ENCODE measurements at places on chromosomes 13 and 19.

GRCh38 chr13:46172531-46172991 lies 9.4 kb downstream of the LCP1 start:
- DNase-seq, result no peak

- no peak for DNase-seq
Observed at GRCh38 chr19:27860309-27860934, 1352.5 kb downstream of the UQCRFS1 start.

- no peak for DNase-seq
Observed at GRCh38 chr19:37975071-37975470, 68.1 kb downstream of the SIPA1L3 start.

DNA sequence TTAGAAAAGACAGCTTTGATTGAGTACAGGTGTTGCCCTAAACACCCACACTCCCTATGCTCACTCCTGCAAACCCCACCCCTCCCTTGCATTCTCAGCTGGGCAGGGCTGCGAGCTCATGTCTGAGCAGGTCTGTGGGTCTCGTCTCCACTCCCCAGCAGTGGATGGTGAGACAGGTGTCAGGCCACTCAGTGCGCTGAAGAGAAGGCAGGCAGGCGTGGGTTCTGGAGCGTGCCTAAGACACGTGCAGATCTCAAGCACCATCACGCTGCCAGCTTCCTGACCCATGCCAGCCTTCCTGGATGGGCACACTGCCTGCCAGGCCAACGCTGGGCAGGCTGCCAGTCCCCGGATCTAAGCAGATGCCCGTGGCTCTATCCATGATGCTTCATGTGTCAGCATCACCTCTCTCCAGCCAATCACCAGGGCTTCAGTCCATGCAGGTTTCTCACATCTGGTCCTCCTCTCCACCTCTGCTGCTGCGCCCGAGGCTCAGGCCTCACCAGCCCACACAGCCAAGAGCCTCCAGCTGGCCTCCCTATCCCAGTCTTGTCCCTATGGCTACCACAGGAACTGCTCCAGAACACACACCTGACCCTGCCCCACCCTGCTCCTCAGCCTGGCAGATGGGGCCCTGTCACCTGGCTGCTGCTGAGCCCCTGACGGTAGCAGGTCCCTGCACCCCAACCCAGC lies 42.6 kb downstream of the EPS15L1 start:
- no peak for DNase-seq

- no peak for DNase-seq
Observed at GRCh38 chr13:100944791-100945345, 270.3 kb upstream of the TMTC4 start.

- DNase-seq, result no peak
Observed at GRCh38 chr13:110653271-110653670, 37.9 kb downstream of the NAXD start.

- DNase-seq, result no peak
Observed at GRCh38 chr19:16131648-16132047, 11.8 kb upstream of the HSH2D start.

DNA sequence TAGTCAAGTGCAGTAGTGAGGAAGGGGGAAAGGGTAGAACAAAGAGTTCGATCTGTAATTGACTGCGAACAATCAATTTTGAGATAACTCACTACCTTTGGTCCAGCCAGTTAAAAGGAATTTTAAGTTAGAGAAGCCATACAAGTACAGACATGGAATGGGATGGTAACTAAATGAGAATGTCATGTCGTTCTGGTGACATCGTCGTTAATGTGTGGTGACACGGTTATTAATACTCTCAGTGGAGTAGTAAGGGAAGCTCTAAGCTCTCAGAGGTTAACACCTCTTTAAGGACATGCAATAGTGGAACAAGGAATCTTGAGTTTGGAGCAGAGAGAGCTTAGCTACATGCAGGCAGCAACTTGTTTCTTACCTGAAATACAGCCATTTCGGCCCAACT lies 154.9 kb upstream of the KLF12 start:
- no peak for DNase-seq

DNA sequence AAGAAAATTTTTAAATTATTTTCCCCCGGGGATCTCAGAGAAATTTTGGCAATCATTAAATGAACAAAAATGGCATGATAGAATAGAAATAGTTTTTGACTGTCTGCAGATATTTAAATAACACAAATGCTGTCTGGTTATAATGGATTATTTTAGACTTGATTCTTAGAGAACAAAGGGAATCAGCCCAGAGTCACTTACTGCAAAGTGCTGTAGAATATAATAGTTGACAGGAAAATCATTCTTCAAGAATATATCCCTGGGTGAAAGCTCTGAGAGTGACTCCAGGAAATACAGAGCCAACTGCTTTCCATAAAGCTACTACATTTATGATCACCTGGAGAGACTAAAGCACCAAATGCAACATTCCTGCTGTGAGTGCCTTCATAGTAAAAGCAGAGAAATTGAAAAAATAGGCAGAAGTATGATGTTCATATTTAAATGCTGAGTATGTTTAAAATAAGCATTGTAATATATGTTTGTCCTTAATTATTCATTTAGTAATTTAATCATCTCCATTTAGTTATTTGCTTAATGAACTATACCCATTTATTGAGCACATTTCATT lies 1765.8 kb downstream of the SLITRK1 start:
- no peak for DNase-seq

DNA sequence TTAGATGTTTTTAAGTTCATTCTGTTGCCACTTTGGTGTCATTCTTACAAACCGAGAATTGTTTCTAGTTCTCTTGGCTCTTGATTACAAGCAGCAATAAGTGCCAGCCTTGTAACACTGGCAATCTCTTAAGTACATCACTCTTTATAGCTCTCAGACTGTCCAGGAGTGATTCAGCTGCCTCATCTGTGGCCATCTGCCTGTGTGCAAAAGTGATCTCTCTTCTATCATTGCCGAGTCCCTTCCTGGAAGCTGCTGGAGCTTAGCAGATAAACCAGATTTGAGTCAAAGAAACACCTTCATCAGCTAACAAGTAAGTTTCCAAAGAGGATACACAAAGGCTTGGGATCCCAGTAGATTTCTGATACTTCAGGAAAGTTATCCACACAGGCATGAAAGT lies 23.2 kb downstream of the STOML3 start:
- DNase-seq, result no peak

- DNase-seq, result no peak
Observed at GRCh38 chr19:48455908-48456562, 661 bp downstream of the KCNJ14 start.

DNA sequence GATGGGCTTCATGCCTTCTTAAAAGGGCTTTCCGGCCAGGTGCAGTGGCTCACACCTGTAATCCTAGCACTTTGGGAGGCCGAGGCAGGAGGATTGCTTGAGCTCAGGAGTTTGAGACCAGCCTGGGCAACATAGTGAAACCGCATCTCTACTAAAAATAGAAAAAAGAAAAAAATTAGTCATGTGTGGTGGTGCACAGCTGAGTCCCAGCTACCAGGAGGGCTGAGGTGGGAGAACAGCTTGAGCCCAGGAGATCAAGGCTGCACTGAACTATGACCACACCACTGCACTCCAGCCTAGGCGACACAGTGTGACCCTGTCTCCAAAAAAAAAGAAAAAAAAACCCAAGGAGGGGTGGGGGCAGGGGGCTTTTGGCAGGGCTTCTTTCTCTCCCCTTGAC lies 7.2 kb downstream of the CARS2 start:
- DNase-seq, result no peak

GRCh38 chr13:66137384-66137783 lies 1092.8 kb downstream of the PCDH9 start:
- DNase-seq, result no peak

- DNase-seq, result no peak
Observed at GRCh38 chr13:83935566-83935965, 53.3 kb upstream of the SLITRK1 start.

- DNase-seq, result no peak
Observed at GRCh38 chr13:49821216-49822009, 28.9 kb upstream of the KPNA3 start.

GRCh38 chr13:53398051-53398450 lies 369.4 kb downstream of the OLFM4 start:
- DNase-seq, result no peak

DNA sequence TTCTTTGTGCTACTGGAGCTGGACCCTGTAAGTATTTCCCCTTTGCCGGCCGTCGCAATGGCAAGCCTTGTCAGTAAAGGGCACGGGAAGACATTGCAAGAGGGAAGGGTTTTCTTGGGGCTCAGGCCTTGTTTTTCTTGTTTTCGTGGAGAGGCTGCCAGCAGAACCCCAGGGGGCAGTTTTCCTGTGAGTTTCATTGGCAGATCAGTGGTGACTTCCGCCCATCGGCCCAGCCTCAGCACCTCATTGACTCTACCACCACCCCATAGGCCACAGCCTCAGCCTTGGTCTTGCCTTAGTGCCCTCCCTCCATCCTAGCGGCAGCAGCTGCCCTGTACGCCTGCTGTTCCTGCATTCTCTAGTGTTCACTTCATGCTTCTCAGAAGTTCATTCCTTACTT lies 61.5 kb downstream of the GJA3 start:
- no peak for DNase-seq

DNA sequence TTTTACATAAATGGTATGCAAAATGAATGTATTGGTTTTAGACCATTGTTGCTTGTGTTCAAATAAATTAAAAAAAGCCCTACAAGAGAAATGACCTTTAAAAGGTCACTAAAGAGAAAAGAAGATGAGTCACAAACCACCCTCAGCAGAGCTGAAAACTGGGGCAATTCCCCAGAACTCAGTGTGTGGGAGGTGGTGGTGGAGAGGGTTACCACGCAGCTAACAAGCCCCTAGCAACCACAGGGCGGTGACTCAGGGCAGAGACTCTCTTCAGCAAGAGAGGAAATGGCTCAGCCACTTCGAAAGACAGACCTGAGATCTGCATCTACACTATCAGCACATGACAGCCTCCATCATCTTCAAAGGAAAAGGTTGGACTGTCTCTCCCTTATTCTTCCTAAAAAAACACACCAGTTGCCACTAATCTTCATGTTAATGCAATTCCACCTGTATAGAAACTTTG lies 29.4 kb upstream of the NDFIP2 start:
- DNase-seq, result peak; percentile 50

DNA sequence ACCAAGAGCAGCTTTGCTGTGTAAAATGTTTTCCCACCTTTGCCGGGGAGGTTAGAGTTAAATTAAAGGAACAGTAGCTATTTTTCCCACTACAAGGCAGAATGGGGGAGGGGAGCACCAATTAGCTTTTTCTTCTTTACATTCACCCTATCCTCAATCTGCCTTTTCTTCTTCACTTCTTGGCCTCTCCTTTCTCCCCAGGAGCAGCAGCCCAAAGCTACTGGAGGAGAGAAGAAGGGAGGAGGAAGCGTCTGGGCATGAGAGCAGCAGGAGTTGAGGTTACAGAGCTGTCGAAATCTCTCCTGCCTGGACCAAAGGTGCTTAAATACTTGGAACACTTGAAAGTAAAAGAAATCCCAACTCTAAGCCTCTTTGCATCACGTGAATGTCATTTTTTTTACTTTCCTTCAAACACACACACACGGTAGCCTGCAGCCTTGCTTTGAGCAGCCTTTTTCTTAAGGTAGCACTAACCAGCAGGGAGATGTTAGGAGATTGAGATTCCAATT lies 39.0 kb upstream of the WASF3 start:
- no peak for DNase-seq

DNA sequence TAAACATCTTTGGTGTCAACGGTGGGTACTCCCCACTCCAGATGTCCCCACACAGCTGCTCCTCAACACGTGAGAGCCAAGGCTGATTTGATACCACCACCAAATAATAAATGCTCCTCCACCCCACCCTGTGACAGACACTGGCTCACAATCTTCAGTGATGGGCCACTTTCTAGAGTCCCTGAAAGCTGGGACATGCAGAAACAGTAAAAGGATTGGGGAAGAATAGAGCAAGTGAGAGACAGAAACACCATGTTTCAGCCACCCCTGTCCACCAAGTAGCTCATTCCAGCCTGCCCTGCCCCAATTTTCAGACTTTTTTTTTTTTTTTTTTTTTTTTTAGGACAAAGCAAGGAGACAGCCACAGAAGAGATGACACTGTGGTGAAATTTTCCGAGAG lies 1.6 kb downstream of the SLC46A3 start:
- DNase-seq, result no peak

DNA sequence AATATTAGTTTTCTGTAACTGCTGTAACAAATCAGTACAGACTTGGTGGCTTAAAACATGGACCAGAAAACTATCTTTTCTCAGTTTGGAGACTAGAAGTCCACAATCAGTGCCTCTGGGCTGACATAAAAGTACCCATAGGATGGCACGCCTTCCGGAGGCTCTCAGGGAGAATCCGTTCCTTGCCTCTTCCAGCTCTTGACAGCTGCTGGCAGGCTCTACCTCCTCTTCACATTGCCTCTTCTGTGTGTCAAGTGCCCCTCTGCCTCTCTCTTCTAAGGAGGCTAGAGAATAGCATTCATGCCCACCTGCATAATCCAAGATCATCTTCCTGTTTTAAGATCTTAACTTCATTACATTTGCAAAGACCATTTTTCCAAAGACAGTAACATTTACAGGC lies 1194.2 kb downstream of the EFNB2 start:
- DNase-seq, result no peak

DNA sequence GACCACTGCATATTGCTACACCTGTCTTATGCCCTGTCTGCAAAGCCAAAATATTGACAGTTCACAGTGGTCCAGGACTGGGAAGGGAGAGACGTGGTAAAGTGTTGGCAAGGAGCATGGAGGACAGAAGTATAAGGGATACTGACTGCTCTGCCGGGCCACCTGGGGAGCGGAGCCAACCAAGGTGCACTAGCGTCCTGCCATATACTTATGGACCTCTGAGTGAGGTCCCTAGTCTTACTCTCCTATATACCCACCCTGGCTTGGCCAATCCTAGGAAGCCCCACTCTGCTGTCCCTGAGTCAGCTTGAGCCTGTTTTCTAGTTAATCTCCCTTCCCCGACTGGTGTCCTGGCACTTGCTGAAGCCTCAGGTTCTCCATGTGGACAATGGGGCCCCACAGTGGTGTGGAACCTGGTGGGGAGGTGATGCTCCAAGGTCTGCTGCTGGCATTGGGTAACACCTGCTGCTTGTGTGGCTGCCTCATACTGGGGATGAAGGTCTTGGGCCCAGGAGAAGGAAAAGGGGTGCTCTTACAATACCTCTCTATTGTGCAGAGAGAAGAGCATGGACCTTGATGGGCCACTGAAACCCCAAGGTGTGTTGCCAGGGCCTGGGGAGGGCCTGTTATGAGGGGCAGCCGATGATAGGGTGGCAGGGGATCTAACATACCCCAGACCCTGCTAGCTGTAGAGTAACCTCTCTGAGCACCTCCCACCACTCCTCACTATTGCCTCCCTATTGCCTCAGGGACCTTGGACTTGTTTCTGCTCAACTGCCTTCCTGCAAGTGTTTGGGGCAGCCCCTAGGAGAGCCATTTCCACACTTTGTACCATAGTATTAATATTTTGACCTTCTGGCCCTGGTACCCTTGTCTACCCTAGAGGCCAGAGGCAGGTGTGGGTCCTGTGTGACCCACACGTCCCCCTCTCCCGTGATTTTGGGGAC lies 6.7 kb upstream of the TRIM28 start:
- DNase-seq, result no peak

GRCh38 chr19:39037194-39037593 lies 4.8 kb upstream of the FBXO27 start:
- no peak for DNase-seq

GRCh38 chr13:35843272-35843671 lies 287.9 kb downstream of the DCLK1 start:
- DNase-seq, result no peak

- no peak for DNase-seq
Observed at GRCh38 chr19:50204811-50205675, 1.6 kb downstream of the MYH14 start.

- no peak for DNase-seq
Observed at GRCh38 chr19:42424345-42424707, 2.9 kb downstream of the LIPE start.
